ENCODE measurements at places on chromosomes 3 and 15. TPM values are rescaled to one million over a fixed set of nuclear protein-coding genes. Genes with fewer than 3 reads are reported as not detected.

DNA sequence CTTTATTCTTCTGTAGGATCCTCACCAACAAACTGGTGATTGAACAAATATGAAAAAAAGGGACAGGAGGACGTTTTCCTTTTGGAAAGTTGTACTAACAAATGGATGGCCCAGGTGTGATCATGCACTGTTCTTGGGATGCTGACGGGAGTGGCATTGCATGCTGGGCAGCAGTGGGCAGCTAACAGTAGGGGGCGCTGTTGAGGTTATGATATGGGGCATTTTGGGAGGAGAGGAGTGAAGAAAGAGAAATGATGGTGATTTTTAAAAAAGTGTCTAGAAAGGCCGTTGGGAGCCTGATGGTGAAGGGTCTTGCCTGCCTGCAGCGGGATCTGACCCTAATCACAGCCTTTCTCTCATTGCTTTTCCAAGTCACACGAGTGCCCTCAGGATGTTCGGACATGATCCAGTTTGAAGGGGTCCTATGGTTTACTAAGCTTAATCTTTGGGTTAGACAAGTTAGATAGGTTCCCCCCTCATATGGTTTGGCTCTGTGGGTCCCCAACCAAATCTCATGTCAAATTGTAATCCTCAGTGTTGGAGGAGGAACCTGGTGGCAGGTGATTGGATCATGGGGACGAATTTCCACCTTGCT, 46.2 kb upstream of the PRTG start:
- no peak for DNase-seq

GRCh38 chr15:89408372-89409183, 74.0 kb upstream of the POLG start:
- no peak for DNase-seq

DNA sequence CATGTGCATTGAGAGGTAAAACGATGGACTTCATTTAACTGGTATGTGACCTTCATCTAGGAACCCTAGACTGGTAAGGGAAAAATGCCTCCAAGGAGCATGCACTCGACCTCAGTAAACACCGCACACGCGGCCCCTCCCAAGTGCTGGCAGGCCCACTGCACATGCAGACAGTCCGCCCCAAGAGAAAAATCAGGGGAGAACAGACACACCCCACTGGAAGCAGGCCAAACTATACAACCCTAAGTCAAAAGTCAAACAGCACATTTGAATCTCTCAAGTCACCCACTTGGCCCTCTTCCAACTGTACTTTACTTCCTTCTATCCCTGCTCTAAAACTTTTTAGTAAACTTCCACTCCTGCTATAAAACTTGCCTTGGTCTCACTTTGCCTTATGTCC, 250.1 kb upstream of the HES1 start:
- no peak for DNase-seq

- no peak for DNase-seq
Observed at GRCh38 chr15:33852570-33852969, 115.7 kb upstream of the CHRM5 start.

BFSP2 gene
- total RNA-seq: not detected

GOLGA6L7 gene
- not detected for total RNA-seq

- no peak for DNase-seq
Observed at GRCh38 chr3:108602249-108602934, 12.9 kb downstream of the DZIP3 start.

NR2C2 gene
- total RNA-seq: 14.2 TPM

DNA sequence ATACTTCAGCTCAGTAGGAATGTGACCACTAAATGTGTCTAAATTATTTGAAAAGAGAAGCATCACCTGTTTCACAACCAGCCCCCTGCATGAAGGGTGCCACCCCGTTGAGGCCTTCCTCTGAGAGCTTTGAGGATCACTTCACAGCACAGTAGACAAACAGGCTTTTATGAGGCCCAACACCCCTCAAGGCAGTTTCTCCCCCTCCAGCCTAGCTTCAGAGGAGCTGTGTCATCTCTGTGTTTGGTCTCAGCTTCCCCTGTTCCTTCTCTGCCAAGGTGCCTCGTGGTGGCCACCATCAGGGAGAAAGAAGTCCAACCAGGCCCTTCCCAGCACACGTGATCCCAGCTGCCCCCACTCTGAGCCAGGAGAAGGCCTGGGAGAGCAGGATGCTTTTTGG, 21.6 kb upstream of the DUSP7 start:
- DNase-seq: no peak

DNA sequence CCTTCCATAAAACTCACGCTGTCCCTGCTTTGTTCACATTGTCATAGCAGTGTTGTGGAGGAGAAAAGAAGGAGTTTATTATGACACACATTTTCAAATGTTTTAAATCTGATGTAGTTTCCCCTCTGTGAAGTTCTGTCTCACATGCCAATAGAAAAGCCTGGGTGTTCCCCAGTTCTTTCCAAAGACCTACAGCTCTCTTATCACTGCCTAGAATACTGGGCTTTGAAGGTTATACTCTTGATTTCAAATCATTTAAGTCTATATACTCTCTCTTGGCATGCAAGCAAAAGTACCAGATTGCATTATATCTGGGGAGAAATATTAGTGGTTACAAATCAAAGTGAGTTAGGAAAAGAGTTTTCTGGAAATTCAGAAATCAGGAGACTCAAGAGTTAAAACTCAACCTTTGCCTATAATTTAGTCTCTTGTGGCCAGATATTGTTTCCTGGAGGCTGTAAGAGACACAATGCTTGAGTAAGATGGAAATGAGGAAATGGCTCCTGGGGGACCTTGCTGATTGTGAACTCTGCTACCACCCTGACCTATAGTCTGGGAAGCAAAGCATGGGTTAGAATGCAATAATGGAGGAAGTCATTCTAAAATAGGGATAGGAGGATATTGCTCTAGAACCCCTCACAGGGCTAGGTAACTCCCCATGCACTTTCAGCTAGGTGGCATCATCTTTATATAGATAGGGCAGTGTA, 182.8 kb downstream of the KCNAB1 start:
- no peak for DNase-seq

DNA sequence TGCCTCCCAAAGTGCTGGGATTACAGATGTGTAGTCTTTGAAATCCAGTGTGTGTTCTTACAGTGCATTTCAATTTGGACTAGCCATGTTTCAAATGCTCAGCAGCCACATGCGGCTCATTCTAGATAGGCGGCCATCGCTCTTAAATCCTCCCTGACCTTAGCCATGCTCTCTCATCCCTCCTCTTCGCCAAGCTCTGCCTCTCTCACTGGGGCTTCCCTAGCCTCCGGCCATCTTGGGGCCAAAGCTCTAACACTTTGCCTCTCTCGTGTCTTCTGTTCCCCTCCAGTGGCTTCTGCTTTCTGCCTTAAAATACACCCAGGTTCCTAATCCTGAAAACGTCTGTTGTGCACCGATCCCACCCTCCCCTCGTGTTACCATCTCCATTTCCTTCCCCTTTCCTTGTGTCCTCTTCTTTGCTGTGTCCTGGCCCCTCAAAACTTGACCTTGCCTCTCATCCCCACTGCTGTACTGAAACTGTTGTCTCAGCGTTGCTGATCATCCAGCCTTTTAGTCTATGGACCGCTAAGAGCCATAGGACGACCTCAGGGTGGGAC, 1.4 kb upstream of the GHRL start:
- no peak for DNase-seq

ERC2 gene
- total RNA-seq: not detected

GRCh38 chr3:112417696-112418318, 81.5 kb downstream of the BTLA start:
- DNase-seq: no peak

DNA sequence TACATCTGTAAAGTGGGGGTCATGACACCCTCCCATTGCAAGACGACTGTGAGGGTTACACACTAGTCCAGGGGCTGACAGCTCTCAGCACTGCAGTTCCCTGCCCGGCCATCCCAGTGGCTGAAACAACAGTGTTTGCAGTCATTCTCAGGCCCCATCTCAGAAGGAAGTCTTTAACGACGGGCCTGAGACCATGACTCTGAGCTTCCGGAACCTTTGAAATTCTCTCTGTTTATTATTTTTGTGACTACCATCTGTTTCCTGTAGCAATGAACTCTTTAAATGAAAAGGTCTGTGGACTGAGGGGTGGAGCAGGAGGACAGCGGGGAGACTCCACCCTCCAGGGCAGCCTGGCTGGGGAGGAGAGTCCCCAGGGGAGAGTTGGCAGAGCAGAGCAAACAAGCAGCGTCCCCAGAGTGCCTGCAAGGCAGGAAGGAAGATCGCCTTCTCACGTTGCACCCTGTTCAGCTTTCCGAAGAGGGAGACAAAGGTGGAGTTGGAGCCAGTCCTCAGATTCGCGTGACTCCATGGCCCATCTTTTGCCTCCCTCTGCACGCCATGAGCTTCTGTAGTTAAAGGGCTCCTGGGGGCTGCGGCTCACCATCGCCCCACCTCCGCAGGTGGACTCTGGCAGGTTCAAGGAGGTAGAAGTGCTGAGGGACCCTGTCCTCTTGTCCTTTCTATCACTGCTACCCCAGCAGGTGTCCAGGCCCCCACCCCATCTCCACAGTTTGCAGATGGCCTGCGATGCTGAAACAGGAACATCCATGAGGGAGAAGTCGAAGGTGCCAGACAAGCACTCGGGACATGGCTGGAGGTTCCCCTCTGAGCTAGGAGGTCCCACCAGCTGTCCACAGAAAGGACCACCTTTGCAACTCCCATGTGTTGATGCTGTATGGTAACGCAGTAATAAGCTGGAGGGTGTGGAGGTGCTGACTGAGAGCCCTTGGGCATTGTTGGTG, 525.8 kb upstream of the PROK2 start:
- DNase-seq: no peak

- no peak for DNase-seq
Observed at GRCh38 chr3:192731233-192731632, 3.9 kb upstream of the FGF12 start.

GRCh38 chr3:34777386-34777785, 861.9 kb upstream of the ARPP21 start:
- no peak for DNase-seq

DNA sequence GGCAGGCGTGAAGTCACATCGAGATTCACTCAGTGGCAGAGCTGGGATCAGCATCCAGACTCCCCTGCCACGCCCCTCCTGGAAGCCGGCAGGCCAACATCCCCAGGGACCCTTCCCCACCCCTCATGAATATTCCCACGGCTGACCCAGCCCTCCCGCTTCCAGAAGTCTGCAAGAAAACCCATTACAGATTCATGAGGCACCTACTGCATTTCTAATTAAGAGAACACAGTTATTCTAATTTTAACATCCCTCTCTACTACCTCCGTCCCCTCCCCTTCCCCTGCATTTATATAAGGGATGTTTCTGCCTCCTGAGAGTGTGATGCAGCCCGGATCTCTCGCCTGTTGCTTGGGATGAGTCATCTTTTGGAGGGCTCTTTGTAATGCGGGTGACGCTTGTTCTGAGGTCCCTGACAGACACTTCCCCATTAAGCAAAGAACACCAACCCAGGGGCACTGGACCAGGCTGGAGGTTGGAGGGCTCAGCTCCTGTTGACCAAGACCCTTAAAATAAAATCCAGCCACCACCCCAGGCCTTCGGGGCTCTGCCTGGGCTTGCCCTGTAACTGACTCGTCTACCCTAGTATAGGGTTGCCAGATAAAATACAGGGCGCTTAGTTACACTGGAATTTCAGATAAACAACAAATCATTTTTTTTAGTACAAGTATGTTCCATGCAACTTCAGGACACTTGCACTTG, 118.7 kb downstream of the NUP210 start:
- DNase-seq: no peak

DNA sequence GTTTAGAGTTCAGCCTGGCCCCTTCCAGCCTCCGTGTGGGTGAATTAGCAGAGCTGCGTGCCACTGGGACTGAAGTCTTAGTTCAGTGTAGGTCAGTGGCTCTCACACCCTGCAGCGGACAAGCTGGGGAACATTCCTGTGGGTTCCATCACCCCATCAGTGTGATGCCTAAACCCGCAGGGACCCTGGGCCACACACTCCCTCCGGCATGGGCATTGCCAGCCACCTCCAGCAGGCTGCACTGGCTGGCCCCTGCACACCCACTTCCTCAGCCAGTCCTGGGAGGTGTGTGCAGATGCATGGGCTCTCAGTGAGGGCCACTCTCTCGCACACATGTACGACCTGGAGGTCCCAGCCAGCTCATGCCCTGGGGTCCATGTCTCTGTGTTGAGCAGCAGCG, 32.1 kb upstream of the TOPBP1 start:
- DNase-seq: no peak

- DNase-seq: peak; percentile 69
Observed at GRCh38 chr3:135895106-135895733, 70.3 kb upstream of the PPP2R3A start.

RAB6B gene
- 0.35 TPM for total RNA-seq

EXD1 gene
- not detected for total RNA-seq

TNFAIP8L3 gene
- 1.1 TPM for total RNA-seq

GOLGA8N gene
- total RNA-seq: 8.8 TPM

- DNase-seq: no peak
Observed at GRCh38 chr3:143414571-143415253, 295.1 kb downstream of the CHST2 start.

DNA sequence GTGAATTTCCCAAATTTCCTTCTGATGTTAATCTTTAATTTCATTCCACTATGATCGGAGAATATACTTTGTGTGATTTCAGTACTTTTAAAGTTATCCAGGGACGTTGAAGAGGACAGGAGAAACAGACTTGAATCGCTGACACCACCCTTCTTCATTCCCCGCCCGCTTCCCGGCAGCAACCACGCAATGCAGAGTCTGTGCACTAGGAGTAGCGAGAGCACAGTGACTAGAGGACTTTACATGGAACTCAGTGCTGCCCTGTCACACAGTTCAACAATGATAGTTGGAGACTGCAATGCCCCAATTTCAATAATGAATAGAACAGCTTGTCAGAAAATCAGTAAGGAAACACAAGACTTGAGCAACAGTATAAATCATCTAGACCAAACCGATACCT, 73.9 kb downstream of the RNF13 start:
- DNase-seq: no peak

OR5K4 gene
- not detected for total RNA-seq

CDCP1 gene
- total RNA-seq: 0.53 TPM

- no peak for DNase-seq
Observed at GRCh38 chr3:157759311-157759710, 256.1 kb upstream of the VEPH1 start.

DNA sequence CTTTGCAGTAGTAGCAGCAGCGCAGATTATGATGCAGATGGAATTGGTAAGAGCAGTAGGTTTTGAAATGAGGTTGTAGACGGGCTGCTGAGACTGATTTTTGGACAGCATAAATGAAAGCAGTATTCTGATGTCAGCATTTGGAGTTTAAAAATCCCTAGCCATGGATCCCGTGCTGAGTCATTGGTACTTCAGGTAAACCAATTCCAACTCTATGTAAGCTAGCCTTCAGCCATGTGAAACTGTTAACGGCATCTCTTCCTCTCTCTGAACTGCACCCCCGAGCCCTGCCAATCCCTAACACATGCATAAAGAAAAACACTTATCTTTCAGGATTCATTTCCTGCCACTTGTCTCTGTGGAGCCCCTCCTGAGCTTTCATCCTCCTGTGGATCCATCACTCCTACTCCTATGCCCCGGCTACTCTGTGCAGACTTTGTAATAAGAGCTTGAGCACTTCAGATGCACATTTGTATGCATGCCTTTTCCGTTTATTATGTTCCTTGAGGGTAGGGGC, 119.0 kb downstream of the AKAP13 start:
- DNase-seq: no peak

DNA sequence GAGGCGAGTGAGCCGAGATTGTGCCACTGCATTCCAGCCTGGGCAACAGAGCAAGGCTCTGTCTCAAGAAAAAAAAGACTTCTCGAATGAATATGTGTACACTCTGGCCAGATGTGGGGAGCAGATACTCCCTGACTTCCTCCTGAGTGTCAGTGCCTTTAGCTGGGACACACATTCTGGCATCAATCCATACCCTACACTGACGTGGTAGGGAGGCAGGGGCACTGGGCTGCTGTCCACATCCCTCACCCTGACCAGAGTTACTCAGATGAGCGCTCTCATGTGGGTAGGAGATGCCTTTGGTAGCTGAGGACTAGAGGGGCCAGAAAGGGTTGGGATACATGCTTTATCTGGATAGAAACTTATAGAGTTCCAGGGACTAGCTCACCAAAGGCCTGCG, 15.6 kb downstream of the LIMD1 start:
- no peak for DNase-seq

Measured in left lobe of liver (tissue), 2 donors.